ENCODE measurements at places on chromosomes 5 and 9. TPM values are rescaled to one million over a fixed set of nuclear protein-coding genes. Genes with fewer than 3 reads are reported as not detected.

TAF11L5 gene
- not detected for total RNA-seq

EGFL7 gene
- total RNA-seq = 72.6 TPM

ABHD17B gene
- total RNA-seq = 9.1 TPM

CHSY3 gene
- 12.7 TPM for total RNA-seq

OR2S2 gene
- not detected for total RNA-seq

ADGRV1 gene
- not detected for total RNA-seq

SEMA6A gene
- total RNA-seq = 1.4 TPM

GPX8 gene
- total RNA-seq = 138 TPM

IL7R gene
- 0.47 TPM for total RNA-seq

NTNG2 gene
- total RNA-seq = 1.3 TPM

ADRB2 gene
- total RNA-seq = 0.23 TPM

SLC27A6 gene
- 0.51 TPM for total RNA-seq

POLR3G gene
- 3.4 TPM for total RNA-seq

PRRC1 gene
- 72.1 TPM for total RNA-seq

TMEM232 gene
- total RNA-seq = 1.1 TPM

GDA gene
- not detected for total RNA-seq

All from pericardium fibroblast (primary cell).